IMR-90 (cell line): ENCODE measurements at places on chromosomes 3 and 15.

GRCh38 chr3:48662753-48663488, at the start of gene CELSR3:
Gene CELSR3 (minus strand): TSS chr3:48662886. CDS start chr3:48662634, 252 bp downstream.
- peak within 1 kb of the TSS; percentile 92 for H3K27ac ChIP-seq
- peak; percentile 90 for DNase-seq
- no peaks in the 10 kb centered on the region for H3K27me3 ChIP-seq
- peak within 1 kb of the TSS; percentile 56 for H3K4me3 ChIP-seq

GRCh38 chr15:50377867-50378751, 23.1 kb upstream of the GABPB1 start:
- H3K27ac ChIP-seq: no peak overlapping the region
- H3K4me3 ChIP-seq: no peak overlapping the region
- H3K4me1 ChIP-seq: no peaks in the 10 kb centered on the region
- no peaks in the 10 kb centered on the region for H3K36me3 ChIP-seq
- no peaks in the 10 kb centered on the region for H3K27me3 ChIP-seq

- H3K27me3 ChIP-seq: peaks cover 12% of the 10 kb centered on the region
- no peak overlapping the region for H3K4me3 ChIP-seq
- no peak for DNase-seq
- H3K27ac ChIP-seq: no peak overlapping the region
- no peaks in the 10 kb centered on the region for H3K36me3 ChIP-seq
Measured at GRCh38 chr3:36733162-36733696, 31.1 kb downstream of the DCLK3 start.

DNA sequence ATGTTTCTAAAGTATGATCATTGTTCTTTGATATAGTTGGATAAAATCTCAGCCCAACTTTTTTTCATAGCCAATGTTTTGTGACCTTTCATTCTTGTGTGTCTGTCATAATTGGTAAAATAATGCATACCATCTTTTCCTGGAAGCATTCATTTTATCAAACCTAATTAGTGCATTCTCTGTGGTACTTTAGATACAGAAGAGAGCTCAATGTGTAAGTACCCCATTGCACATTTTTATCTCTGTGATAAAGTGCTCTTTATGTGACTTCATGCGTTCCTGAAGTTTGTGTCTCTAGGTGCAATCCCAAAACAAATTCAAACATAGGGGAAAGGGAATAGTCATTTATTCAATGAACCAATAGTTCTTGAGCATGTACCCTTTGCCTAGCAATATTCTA, 628.5 kb downstream of the GBE1 start:
- no peaks in the 10 kb centered on the region for H3K4me1 ChIP-seq
- no peaks in the 10 kb centered on the region for H3K27me3 ChIP-seq
- no peaks in the 10 kb centered on the region for H3K36me3 ChIP-seq
- DNase-seq: no peak
- H3K27ac ChIP-seq: no peak overlapping the region

DNA sequence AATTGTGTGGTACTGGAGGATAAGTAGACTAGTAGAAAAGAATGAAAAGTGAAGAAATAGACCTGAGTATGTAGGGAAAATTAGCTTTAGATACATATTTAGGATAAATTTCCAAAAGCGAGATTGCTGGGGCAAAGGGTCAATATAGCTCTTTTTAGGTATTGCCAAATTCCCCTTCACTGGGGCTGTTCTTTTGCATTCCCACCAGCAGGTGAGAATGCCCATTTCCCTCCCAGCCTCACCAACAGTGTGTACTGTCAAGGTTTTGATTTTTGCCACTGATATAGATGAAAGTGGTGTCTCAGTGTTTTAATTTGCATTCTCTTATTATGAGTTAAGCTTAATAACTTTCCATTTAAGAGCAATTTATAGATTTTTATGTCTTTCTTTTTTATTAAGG, 35.7 kb upstream of the BHLHE40 start:
- H3K36me3 ChIP-seq: no peaks in the 10 kb centered on the region
- DNase-seq: no peak
- no peak overlapping the region for H3K4me3 ChIP-seq
- H3K4me1 ChIP-seq: no peaks in the 10 kb centered on the region

DNA sequence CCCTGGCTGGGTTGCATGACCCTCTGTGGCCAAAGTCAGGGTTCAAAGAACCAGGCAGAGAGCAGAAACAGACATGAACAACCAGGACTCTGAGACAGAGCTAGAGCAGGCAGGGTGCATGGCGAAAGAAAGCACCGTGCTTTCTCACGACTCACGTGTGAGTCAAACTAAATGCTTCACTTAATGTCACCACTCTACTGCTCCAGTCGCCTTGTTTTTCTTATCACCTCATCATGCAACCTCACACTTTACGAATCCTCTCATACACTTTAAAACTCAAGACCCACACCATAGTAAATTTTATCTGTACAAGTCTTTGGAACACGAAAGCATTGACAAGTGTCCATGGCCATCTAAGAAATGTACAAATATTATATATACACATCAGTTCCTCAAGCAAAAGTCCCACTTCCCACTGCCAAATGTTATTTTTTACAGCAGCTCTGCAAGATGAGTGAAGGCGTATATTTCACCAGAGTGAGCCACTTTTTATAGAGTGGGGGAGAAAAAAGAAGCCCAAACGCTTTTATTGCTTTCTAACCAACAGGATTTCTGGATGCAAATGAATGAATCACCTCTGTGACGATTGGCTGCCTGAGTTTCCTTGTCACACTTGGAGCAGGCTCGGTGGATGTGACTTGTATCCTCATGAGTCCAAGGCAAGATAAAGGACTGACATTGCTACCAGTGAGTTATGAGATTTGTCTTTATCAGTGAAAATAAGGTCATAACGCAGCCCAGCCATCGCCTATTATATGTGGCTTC, 16.0 kb upstream of the MEGF11 start:
- peak; percentile 71 for DNase-seq
- H3K4me1 ChIP-seq: no peaks in the 10 kb centered on the region

GRCh38 chr3:67083277-67083676, 85.2 kb downstream of the KBTBD8 start:
- H3K4me1 ChIP-seq: no peaks in the 10 kb centered on the region
- H3K27me3 ChIP-seq: no peaks in the 10 kb centered on the region
- no peaks in the 10 kb centered on the region for H3K36me3 ChIP-seq
- H3K27ac ChIP-seq: no peak overlapping the region

DNA sequence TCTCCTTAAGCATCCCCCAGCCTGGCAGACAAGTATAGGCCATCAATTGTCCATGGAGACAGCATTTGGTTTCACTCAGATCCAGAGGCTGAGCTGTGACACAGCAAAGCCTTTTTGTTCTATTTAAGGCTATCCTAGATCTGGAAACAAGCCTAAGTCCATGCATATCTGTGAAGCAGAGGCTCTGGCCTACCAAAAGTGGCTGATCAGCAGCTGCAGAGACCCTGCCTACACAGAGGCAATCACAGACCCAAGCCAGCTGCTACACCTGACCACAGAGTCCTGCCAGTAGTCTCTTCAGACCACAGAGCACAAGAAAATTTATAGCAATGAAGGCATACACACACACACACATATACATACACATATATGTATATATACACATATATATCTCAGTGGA, 501.7 kb upstream of the ARPP21 start:
- H3K27ac ChIP-seq: no peak overlapping the region
- H3K36me3 ChIP-seq: no peaks in the 10 kb centered on the region
- H3K27me3 ChIP-seq: no peaks in the 10 kb centered on the region
- H3K4me1 ChIP-seq: no peaks in the 10 kb centered on the region
- DNase-seq: no peak
- H3K4me3 ChIP-seq: no peak overlapping the region

- no peak overlapping the region for H3K4me3 ChIP-seq
- H3K27ac ChIP-seq: no peak overlapping the region
- no peaks in the 10 kb centered on the region for H3K36me3 ChIP-seq
- no peaks in the 10 kb centered on the region for H3K27me3 ChIP-seq
- DNase-seq: no peak
Measured at GRCh38 chr3:40713795-40714194, 189.0 kb downstream of the ZNF621 start.

GRCh38 chr3:36877930-36878685, 66.7 kb downstream of the TRANK1 start:
- no peaks in the 10 kb centered on the region for H3K36me3 ChIP-seq
- no peaks in the 10 kb centered on the region for H3K4me1 ChIP-seq
- H3K4me3 ChIP-seq: no peak overlapping the region

DNA sequence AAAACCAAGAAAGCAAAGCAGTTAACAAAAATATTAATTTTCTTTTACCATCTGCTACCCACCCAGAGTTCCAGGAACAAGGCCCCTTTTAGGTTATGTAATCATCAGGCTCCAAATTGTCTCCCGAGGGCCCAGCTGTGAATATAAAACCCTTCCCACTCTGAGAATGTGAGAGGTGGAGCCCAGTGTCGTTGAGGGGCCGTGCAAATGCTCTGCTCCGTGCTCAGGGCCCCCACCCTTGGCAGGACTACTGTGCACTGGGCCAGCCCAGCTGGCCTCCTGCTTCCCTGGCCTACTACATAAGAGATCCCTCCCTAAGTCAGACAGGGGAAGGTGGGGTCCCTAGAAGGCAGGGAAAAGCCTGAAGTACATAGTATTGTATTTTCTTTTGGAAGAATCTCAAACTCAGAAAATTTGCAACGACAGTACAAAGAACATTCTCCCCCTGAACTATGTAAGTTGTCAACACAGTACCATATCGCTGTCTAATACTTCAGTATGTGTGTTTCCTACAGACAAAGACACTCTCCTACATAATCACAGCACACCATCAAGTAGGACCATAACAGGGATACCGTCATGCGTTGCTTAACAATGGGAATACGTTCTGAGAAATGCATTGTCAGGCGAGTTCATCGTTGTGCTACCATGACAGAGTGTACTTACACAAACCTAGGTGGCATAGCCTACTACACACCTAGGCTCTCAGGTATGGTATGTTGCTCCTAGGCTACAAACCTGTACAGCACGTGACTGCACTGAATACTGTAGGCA, 4.4 kb upstream of the CLEC3B start:
- H3K27me3 ChIP-seq: no peaks in the 10 kb centered on the region
- DNase-seq: no peak
- H3K27ac ChIP-seq: no peak overlapping the region

GRCh38 chr15:25862071-25862471, 1.1 kb downstream of the ATP10A start:
- H3K4me3 ChIP-seq: peak overlapping the region; percentile 84
- H3K27me3 ChIP-seq: no peaks in the 10 kb centered on the region
